ENCODE measurements at places on chromosomes 13 and 19.
A peak's percentile ranks its signal among the peaks of the same experiment; 100 is the strongest.

DNA sequence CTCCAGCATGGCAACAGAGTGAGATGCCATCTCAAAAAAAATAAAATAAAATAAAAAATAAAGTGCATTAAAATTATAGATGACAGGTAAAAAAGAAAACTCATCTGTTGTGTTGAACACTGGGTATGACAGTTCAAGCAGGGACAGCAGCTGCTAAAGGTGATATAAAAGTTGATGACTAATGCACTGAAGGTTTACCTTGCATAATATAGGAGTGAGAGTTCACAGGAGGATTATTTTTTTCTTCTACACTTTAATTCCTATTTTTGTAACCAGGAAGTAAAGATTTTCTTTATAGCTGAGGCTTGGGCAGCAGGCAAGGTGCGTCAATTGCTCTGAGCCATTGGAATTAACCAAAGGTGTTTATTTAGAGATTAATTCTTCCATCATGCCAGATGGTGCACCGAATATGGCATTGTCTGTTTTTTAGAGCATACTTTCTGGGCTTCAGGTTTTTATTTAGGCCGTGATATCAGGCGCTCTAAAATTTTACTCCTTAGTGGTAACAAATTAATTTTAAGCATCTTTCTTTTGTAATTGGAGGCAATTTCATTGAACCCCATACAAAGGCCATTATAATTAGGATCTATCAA is 337.0 kb upstream of the SLC10A2 start:
- DNase-seq = no peak

DNA sequence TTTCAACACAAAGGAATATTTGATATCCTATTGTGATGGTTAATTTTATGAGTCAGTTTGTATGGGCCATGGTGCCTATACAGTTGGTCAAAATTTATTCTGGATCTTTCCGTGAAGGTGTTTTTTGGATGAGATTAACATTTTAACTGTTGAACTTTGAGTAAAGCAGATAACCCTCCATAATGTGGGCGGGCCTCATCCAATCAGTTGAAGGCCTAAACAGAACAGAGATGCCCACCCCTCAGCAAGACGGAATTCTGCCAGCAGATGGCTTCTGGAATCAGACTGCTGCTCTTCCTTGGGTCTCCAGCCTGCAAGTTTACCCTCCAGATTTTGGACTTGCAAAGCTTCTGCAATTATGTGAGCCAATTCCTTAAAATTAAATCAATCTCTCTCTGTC is 16.0 kb downstream of the CSNK1A1L start:
- no peak for DNase-seq

DNA sequence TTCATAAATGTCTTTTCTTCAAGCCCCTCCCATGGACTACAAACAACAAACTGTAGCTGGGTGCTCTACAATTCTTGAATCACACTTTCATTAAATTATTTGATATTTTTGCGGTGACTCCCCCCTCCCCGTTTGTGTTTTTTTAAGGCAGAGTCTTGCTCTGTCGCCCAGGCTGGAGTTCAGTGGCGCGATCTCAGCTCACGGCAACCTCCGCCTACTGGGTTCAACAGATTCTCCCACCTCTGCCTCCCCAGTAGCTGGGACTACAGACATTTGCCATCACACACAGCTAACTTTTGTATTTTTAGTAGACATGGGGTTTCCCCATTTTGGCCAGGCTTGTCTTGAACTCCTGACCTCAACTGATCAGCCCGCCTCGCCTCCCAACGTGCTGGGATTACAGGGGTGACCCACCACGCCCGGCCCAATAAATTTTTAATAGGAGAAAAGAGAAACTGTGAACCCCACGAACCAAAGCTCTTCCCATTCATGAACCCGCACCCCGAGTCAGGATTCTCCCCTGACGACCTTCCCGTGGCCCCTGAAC is 703 bp downstream of the ZNF506 start:
- DNase-seq = peak; percentile 13

GRCh38 chr19:4343370-4344307 is at the start of gene MPND:
TSS of gene MPND (plus strand) at chr19:4343562. CDS start at chr19:4343594, 32 bp downstream.
- peak; percentile 54 for DNase-seq

DNA sequence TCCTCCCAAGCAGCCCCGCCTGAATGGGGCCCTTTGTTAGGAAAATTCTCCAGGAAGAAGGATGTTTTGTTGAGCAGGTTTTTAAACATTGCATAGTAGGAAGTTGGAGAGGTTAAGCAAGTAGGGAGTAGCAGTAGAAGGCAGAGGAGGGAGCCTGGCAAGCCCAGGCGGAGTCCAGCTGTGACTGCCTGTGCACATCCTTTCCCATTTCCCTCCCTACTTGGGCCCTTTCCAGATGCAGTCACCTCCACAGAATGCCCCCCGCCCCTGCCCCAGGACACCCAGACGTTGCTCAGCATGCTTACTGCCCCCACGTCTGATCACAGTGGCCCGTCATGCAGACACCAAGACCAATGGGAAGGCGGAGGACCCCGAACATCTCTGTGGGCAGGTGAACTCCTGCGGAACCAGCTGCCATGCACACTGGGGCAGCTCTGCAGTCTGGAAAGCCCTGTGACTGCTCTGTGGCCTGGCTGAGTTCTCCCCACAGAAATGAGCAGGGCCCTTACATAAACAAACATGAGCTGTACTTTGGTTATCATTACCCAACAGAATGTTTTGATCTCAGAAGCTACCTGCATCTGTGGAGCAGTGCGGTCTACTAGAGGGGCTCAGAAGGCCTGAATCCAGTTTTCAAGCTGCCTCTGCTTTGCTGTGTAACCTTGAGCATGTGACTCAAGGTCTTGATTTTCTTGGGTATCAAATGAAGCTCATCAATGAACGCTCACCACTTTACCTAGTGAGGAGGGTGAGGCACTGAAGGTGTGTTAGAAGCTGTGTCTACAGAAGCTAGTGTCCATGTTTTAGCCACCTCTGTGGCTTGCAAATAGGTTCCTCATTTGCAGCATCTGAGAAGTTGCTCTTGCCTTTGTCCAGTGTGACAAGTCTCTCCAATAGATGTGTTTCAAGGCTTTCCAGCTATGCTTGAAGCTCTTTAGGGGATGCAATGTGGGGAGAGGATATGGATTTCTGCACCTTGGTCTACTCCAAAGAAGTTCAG is 84.2 kb downstream of the TNFRSF19 start:
- DNase-seq = no peak

GRCh38 chr19:33662391-33663092 is 40.8 kb downstream of the CHST8 start:
- DNase-seq = no peak

DNA sequence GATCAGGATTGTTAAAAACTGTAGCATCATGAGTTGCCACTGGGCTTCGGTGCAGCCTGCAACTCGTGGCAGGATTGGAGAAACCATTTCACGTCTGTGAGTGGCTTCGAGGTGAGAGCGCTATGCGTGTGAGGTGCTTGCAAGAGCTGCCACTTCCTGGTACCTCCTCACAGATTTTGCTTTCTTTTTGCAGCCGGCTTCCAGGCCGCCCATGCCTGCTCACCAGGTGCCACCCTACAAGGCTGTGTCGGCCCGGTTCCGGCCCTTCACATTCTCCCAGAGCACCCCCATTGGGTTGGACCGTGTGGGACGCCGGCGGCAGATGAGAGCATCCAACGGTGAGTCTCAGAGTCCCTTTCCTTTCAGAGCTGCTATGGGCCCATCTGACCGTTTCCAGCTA is 57.9 kb upstream of the C1QTNF9 start:
- DNase-seq = no peak

DNA sequence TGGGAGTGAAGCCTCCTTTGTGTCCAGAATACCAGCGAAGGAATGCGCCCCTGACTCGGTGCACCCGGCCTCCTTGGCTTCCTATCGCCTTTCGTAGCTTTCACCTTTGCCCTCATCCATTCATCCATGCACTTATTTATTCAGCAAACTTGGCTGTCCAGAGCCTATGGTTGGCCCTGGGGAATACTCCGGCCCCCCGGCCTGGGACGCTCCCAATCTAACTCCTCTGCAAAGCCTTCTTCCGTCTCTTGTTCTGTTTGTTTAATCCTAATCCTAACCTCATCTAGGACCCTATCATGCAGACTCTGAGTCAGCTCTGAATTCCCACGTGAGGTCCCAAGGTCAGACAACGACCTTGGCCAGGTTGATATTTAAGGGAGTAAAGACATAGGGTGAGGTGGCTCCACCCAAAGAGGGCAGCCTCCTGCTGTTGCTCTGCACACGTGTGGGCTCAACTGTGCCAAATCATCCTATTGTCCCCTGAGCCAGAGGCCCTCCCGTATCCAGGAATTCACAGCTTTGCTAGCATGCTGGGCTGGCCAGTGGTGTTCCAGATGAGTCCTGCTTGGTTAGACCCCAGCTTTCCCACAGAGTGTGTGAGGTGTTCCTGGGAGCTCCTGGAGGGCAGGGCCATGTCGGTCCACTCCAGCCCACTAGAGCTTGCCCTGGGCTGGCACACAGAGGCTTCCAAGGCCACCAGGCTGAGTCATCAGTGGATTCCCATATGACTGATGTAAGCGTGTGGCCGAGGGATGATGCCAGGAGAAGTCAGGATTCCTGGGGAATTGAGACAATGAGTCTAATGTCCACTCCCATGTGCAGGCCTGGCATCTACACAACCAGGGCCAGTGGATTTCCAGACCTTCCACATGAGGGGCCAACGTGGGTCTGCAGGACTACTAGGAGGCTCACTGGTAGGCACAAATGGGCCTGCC is 6.5 kb upstream of the CCNE1 start:
- no peak for DNase-seq

GRCh38 chr13:76226941-76227340 is 590.8 kb downstream of the LMO7 start:
- no peak for DNase-seq

DNA sequence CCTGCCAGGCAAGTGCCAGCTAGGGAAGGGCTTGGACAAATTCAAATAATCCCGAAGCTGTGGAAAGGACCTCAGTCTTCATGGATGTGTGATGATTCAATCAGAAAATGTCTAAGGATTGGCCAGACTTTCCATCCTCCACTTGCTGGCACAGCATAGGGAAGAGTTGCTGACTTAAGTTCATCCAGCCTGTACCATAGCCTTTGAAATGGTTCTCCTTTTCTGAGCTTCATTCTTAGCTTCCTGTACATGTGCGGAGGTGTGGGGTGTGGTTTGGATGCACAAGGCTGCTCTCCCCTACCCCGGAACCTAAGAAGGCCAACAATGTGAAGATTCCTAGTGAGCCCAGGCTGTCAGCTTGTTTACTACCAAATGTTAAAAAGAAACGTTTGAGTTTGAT is 959 bp upstream of the IGFL3 start:
- peak; percentile 30 for DNase-seq

- DNase-seq = no peak
Measured at GRCh38 chr13:83601539-83601938, 280.7 kb downstream of the SLITRK1 start.

All from MV-4-11 (cell line).